CD4-positive, alpha-beta T cell (primary cell): ENCODE measurements at places on chromosomes 11 and 22.

- DNase-seq: no peak
Measured at GRCh38 chr11:72844356-72844755, 30.1 kb downstream of the ATG16L2 start.

DNA sequence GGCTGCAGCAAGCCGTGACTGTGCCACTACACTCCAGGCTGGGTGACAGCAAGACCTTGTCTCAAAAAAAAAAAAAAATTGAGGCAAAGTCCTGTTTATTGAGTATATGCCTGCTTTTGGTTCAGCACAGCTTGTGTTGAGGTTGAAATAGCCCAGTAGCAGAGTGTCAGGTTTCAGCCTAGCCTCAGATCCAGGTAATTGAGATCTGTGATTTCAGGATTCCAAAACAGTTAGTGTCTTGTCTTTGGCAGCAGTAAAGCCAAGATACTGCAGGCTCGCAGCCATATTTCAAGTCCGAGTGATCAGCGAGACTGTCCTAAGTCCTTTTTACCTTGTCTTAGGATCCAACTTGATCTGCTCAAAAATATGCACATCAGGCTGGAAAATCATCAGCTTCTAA is 27.0 kb downstream of the CUL5 start:
- no peak for DNase-seq

- DNase-seq: no peak
Measured at GRCh38 chr22:44342347-44342956, 29.7 kb upstream of the SHISAL1 start.

DNA sequence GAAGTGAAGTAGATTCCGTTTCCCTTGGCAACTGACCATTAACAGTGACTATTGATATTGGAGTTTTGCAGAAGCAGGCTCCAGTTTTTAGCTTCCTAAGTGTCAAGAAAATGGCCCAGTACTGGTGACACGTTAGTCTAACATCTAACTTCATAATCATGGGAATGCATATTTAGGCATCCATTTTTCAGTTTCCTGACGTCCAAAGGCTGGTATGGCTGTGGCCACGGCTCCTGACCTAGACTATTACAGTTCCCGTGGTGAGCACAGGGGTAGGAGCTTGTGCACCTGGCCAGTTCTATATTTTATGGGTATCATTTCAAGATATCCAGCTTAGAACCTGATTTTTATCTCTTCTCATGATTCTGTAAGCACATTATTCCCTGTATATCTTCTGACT is 323.8 kb downstream of the GUCY1A2 start:
- no peak for DNase-seq

- DNase-seq: no peak
Measured at GRCh38 chr11:31801298-31801702, 9.8 kb downstream of the PAX6 start.

DNA sequence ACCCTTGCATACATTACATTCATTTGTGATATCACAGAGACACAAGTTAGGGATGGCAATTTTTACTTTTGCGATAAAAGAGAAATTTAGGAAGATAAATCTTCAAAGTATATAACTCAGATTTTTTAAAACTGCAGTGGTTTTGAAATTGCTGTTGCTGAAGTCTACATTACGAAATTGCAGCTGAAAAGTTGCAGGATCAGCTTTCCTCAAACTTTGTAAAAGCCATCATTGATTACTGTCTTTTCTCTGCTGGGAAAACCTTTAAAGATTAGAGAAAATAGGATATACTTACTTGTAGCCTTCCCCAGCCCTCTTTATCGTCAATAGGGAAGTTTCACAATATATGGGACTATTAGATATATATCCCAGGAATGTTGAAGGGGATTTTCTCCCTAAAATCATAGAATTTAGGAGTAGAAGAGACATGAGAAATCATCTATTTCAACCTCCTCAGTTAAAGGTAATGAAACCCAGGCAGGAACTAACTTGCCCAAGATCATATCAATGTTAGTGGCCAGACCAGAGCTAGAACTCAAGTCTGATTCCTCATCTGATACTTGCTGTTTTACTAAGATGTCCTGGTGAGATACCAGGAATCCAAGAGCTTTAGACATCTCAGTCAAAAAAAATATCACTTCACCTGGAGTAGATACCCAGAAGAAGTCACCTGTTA is 10.4 kb upstream of the AGBL2 start:
- no peak for DNase-seq
